ENCODE measurements at places on chromosomes 7 and 10.
A peak's percentile ranks its signal among the peaks of the same experiment; 100 is the strongest.

DNA sequence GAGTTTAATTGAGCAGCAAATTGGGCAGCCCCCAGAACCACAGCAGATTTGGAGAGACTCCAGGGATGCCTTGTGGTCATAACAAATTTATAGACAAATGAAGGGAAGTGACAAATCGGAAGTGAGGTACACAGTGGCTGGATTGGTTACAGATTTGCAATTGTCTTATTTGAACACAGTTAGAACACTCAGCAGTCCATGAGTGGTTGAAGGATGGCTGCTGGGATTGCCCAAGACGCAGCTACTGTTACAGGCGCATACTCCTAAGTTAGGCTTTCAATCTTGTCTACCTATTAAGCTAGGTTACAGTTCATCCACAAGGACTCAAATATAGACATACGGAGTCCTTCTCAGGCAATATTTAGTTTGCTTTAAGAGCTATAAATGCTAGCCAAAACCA is 7.4 kb downstream of the ACADSB start:
- DNase-seq: no peak

DNA sequence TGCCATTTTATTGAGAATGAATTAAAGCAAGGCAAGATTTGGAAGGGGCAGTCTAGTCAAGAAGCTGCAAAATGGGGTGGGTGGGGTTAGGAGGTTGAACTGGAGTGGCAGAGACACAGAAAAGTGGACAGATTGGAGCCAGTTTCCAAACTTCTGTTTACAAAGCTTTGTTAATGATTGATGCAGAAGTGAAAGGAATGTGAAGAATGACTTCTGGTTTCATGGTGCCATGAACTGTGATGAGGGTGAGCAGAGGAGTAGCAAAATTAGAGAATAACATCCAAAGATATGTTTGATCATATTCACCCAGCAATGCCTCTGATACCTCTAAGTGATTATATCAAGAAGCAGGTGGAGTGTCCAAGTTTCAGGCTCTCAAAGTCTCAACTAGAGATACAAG is 1118.0 kb upstream of the C7orf33 start:
- DNase-seq: no peak

GRCh38 chr10:33790521-33791271 is 456.2 kb upstream of the NRP1 start:
- DNase-seq: no peak

GRCh38 chr7:30750683-30751650 is 968 bp upstream of the INMT start:
- no peak for DNase-seq

- DNase-seq: no peak
Observed at GRCh38 chr10:133351408-133352318, 4.5 kb downstream of the PRAP1 start.

DNA sequence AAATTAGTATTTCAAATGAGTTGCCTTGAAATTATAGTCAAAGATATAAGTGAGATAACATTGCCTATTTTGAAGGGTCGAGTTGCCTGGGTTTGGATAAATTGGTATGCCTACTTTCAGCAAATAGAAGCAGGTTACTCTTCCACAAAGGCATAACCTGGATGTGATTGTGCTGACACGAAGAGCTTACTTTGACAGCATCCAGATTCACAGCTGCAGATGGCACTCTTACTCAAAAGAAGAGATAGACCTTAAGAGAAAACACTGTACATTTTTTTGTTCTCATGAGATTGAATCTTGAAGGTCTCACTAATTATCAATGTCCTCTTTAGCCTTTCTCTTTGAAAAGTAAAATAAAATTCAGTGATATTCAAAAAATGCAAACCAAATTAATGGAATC is 1338.7 kb downstream of the REEP3 start:
- no peak for DNase-seq

DNA sequence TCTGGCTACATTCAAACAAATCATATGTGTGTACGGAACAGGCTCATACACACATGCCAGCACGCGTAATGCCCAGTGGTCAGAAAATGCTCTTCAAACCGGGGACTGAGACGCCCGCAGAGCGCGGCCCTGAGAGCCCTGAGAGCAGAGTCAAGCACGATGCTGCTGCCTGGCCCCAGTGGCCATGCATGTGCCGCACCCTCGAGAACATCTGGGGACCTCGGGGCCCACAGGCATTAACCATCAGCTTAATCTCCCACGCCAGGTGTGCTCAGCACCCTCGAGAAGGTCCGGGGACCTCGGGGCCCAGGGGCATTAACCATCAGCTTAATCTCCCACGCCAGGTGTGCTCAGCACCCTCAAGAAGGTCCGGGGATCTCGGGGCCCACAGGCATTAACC is 163.1 kb downstream of the PTPRN2 start:
- DNase-seq: no peak

- no peak for DNase-seq
Observed at GRCh38 chr7:27547401-27547800, 115.3 kb downstream of the HIBADH start.

GRCh38 chr7:92415225-92415624 is 32.1 kb upstream of the GATAD1 start:
- no peak for DNase-seq

GRCh38 chr7:90465816-90466215 is 3.6 kb upstream of the PTTG1IP2 start:
- no peak for DNase-seq

GRCh38 chr7:129169171-129169671 is 19.2 kb upstream of the SMO start:
- DNase-seq: peak; percentile 14

GRCh38 chr7:155193716-155194115 is 104.0 kb upstream of the INSIG1 start:
- DNase-seq: no peak

DNA sequence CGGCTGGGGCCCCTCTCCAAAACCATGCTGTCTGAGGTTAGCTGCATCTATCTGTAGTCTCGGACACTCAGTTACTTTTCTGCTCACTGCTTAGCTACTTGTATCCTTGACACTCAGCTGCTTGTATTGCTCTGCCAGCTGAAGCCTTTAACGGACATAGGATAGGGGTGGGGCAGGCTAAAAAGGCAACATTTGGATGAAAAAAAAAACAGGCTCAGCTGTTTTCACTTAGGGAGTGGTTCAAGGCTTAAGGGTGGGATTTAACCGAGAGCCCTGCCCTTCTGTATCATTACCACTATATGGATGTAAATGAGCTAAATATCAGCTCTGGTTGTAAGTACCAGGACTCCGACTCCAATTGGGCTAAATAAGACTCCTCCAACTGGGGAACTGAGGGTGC is 28.6 kb downstream of the LSMEM1 start:
- DNase-seq: no peak

- no peak for DNase-seq
Observed at GRCh38 chr10:114613237-114613979, 44.7 kb downstream of the ABLIM1 start.

DNA sequence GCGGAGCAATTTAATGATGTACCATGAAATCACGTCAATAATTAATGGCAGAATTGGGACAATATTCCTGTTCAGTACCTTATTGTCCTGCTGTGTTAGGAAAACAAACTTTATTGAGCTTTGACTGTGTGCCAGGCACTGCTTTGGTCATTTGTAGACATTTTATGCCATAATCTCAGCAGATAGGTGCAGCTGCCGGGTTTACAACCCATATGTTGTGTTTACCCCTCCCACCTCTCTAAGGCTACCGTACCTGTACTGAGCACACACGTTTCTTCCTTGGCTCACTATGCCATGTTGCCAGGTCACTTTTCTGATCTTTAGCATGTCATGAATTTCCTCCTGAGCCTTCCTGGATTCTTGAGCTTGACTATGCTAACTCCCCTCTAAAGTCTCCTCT is 422.2 kb downstream of the PHTF2 start:
- DNase-seq: no peak

DNA sequence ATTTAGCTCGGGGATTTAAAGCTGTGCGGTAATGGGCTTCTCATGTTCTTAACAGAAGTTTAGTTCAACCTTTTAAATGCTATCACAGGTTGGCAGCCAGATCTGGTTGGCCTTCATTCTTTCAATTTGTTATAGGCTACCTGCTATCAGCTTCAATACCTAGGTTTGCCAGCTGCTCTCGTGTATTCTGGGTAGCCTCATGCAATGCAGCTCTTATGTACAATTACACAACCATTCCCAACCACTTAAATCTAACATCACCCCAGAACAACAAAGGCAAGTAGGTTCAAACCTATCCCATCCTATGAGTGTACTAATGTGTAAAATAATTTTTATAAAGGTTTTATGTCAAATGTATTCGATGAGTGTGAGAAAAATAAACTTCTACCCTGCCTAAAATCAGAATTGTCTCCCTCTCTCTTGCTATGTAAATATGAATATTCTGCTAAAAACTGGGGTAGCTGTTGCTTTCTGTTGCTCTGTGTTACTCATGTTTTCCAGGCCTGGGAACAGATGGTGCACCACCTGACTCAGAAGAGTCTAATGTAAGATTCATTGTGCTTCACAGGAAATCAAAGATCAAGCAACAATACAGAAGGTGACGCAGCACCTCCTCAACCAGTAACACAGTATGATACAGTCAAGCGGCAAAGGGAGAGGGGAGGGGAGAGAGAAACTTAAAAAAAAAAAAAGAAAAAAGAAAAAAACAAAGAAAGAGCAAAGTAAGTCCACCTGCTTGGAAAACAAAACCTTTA is 188.6 kb downstream of the ETV1 start:
- peak; percentile 8 for DNase-seq

DNA sequence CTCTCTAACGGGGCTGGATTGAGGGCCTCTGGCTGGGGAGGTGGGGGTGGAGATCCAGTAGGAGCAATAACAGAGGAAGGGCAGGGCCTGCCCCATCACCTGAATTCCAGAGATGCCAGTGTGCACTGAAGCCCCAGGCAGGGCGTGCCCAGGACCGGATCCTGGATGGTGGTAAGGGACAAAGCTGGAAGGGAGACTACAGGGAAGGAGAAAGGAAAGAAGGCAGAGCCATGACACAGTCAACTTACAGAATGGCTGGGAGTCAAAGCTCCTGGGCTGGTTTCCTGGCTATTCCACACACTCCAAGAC is 666 bp downstream of the TMEM139 start:
- DNase-seq: no peak

DNA sequence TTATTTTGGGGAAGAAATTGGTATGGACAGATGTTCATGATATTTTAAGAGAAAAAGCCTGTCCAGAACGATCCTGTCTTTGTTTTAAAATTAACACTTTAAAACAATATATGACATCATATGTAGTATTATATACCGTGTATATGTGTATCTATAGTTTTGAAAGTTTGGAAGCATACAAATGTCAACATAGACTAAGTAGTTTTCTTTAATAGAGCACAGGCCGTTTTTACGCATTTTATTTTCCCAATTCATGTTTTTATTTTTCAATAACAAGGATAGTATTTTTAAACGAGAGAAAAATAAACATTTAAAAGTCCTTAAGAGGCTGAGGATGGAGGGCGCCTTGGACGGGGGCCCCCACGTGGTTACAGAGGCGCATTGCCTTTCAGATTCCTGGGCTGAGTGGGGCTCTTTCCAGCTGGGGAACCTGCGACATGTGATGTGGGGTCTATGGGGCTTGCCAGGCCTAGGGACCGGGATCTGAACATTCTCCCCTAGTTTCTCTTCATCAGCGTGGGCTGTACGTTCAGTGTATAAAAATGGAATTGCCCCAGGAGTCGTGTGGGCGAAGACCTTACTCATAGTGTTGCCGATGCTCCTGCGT is 127.8 kb upstream of the ZNF746 start:
- peak; percentile 58 for DNase-seq

GRCh38 chr7:39153647-39154046 is 175.9 kb downstream of the POU6F2 start:
- no peak for DNase-seq

DNA sequence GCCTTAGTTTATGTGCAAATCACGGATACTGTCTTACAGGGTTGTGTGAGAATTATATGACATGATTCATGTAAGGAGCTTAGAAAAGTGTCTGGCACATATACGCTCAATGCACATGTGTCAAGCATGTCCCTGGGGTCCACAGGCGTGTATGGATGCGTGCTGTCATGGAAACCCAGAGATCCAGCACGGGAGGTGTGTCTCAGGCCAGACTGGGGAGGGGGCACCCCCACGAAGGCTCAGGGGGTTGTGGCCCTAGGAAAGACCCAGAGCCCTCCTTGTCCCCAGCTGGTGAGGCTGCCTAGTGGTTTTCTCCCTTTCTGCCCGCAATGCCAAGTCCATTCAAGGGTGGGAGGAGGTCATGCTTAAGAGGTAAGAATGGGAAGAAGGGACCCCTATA is 9.1 kb downstream of the BTBD16 start:
- no peak for DNase-seq

DNA sequence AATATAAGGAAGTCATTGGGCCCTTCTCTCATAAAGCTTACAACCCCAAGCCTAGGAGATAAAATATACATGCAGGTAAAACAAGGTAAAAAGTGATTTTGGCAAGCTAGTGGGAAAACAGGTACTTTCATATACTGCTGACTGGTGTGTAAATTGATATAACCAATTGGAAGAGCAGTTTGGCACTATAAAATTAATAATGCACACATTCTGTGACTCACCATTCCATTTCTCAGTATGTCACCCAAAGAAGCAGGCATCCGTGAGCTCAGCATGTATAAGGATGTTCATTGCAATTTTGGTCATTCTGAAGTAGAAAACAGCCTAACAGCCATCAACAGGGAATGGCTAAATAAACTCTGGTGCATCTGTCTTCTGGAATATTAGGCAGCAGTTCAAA is 2.9 kb downstream of the MACROH2A2 start:
- DNase-seq: no peak

DNA sequence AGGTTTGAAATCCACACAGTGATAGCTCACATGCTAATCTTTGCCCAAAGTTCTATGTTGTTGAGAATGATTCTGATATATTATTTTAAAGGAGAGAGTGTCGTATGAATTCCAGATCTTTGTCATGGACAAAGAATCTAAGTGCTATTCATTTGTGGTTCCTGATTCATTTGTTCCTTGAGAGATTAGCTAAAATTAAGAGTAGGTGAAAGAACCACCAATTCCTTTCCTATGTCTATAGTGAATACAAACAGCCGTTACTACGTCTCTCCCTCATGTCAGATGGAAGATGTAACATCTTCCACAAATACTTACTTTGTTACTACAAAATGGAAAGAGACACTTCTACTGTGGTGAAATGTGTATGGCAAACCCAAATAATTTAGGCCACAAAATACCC is 3.3 kb upstream of the PLXDC2 start:
- DNase-seq: no peak

GRCh38 chr10:17181751-17182150 is 19.7 kb downstream of the TRDMT1 start:
- DNase-seq: no peak

- no peak for DNase-seq
Observed at GRCh38 chr7:39017369-39017915, 39.7 kb downstream of the POU6F2 start.

DNA sequence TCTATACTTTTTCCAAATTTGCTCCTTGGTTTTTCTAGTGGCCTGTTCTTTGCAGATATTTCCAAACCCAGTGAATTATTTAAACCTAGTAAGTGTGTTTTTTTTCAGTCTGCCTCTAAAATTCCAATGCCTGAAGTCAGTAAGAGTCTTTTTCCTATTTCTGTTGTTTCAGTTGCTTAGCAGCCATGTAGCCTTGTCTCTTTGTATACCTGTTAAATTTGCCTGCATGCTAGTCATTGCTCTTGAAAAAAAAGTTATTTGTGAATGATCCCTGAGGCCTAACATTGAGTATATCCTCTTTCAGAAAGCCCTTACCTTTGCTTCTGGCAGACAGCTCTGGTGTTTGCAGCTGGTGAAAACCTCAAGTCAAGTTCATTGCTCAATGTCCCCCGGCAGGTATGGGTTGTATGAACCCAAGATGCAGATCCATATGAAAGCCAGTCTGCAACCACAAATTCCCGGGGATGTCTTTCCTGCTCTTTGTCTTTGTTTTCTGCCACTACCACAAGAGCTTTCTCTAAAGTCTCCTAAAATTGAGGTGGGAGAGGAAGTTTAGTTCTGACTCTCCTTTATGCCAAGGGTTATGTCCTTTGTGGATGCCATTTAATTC is 35.7 kb downstream of the CH25H start:
- no peak for DNase-seq
